ENCODE measurements at places on chromosomes 1 and 21. TPM values are rescaled to one million over a fixed set of nuclear protein-coding genes. Genes with fewer than 3 reads are reported as not detected.

DNA sequence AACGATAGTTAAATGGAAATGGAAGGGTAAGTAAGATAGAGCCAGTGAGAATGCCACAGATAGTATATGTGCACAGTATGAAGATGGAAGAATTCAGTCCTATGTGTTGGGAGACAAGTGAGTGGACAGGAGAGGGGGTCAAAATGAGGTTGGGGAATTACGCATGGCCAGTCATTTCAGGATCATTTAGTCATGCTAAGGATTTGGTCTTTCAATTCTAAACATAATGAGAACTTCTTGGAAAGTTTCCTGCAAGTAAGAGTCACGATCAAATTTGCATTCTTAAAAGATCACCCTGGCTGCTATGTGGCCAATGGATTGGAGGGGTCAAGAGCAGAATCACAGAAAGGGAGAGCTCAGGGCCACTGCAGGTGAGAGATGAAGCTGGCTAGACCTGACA is 64.0 kb upstream of the KCNK2 start:
- no peak for DNase-seq

DNA sequence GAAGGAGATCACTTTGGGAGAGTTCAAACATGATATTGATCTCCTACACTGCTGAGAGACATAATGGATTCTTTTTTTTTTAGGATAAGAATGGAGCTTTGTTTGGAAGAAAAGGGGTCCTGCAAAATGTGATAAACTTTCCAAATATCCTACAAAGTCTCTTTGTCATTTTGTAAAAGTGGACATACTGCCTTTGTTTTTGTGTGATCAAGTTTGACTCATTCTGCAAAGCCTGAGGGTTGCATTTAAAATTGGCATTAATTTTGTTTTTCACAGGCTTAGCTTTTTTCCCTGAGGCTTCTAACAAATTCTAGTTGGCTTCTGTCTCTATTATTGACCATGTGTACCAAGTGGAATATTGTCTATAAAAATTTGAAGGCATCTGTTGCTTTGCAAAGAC is 113.2 kb downstream of the AK5 start:
- DNase-seq = no peak

DNA sequence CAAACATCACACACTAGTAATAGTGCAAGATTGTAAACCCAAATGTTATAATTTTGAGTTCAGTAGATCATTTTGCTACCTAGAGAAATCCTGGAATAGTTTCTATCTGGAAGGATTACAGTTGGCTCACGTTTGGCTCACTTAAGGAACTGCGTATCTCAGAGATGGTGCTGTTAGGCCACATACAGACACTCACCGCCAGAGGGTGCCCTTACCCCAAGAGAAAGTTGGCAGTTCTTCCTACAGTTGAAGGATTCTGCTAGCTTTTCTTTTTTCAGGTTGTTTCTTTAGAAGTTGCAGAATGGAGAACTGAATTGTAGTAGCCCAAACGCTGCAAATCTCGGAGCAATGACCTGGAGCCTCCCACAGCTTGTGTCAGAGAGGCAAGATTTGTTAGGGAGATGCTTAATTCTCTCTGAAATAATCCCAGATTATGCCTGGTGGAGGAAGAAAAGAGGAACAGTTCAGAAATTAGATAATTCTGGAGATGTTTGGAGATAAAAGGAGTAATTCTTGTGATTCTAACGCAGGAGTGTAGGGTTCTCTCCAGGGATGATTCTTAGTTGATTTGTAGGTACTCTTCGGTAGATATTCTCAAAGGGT is 87.9 kb upstream of the PAPPA2 start:
- peak; percentile 36 for DNase-seq

DNA sequence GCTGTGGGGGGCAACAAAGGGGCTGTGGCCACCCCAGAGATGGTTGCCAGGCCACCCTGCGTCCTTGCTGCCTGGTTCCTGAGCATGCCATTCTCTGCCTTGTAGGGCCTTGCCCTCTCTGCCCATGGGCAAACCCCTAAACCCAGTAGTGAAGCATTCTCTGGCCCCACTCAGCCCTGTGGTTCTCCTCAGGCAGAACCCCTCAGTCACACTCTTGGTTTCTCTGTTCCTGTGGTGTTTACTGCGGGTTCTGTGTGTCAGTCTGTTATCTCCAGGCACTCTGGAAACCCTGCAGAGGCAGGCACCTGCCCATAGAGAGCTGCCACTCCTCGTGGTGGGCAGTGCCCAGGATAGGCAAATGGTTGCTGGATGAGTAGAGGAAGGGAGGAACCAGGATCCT is 41.1 kb upstream of the IL19 start:
- no peak for DNase-seq

DNA sequence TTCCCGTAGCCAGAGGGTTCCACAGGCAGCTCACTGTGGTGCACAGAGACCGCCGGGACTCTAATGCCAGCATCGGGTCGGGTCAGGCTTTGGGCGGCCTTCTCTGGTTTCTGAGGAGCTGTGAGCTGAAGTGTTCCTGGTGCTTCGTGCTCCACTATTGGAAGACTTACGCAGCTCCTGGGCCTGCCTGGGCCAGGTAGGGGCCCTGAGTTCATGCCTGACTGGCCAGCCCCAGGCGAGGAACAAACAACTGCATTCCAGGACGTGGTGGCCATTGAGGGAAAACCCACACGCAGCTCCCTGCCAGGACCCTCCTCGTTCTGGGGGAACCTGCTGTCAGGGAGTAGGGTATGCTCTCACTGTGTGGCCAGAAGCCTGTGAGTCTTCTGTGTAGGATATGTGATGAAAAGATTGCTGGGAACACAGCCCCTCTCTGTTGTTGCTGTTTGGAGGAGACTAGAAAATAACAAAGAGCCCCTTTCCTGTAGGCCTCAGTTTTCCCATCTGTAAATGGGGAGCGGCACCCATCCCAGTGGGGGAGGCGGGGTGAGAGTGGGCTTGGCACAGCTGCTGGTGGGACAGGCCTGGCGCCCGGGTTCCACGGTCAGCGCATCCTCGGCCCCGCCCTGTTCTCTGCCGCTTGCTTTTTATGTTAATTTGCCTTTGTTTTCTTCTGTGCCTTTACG is 8.4 kb downstream of the RER1 start:
- DNase-seq = no peak

DNA sequence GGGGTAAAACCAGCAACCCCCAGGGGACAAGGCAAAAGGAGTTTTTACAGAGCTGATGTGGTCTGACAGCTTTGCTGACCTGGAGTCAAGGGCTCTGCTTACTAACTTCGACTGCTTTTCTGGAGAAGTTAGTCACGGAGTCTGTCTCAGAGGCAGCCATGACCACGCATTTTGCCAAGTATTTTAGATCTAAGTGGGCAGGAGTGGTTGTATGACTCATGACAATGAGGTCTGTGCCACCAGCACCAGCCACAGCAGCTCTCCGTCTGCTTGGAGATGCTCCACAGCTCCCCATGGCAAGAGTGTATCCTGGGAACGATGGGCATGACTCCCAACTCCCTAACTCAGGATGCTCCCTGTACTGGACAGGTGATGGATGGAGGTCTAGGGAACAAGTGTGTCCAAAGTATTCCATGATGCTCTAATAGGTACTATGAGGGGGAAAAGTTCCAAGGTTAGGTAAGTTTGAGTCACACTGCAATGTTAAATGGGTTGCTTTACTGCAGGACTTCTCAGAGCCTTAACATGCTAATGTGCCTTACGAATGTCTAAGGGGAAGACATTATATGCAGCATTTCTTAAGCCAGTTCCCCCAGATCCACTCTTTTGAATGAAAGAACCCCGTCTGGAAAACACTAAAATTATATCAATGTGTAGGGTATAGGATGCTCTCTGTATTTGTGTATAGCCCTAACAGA is 359.0 kb downstream of the HHAT start:
- no peak for DNase-seq

GRCh38 chr1:55131801-55132200 is 83.4 kb downstream of the USP24 start:
- no peak for DNase-seq

DNA sequence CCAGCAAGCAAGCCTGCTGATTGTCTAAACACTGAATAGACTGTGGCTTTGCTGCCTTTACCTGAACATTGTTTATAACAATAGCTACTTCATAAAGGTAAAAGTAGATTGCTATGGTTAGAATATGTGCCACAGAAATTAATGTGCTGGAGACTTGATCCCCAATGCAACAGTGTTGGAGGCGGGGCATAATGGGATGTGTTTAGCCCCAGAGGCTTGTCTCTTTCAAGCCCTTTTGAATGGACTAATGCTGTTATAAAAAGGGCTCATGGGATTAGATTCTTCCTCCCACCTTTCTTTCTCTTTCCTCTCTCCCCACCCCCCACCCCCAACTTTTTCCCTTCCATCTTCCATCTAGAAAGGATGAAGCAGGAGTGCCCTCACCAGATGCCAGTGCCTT is 80.2 kb upstream of the PPP2R5A start:
- DNase-seq = no peak

DNA sequence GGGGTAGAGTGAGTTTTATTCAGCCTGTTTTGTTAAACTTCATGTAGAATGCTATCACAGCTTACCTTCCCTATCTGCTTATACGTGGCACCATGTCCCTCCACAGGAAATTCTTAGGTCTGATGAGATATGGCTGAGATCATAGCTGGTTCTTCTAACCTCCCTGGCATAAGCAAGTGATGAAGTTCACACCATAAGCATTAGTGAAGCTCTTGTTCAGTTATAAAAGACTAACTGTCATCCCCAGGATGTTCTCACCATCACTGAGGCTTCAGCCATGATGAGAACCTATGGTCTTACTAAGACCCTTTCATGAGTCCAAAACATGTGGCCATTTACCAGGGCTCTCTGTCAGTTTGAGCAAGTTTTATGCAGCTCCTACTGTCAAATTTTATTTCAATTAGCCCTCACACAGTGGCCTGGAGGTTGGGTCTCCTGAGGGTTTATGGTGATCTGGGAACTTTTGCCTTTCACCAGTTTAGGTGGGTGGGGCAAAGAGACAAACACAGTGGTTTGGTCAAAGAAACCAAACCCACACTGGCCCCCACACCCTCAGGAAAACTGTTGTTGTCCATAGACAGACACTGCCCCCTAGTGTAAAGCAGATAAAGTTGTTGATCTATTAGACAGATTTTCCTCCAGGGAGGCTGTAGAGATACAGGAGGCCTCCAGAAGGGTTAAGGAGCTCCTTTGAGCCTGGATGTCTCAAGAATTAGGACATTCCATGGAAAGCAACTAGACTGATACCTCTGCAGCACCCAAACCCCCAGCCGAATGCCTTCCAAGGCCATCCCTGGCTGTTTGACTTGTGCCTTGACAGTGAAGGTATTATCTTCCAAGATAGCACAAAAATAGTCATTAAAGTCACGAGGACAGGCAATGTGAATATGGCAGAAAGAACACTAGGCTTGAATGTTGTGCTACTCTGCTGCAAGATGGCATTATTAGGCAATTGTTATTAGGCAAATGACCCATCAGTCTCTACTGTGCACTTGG is 5.0 kb downstream of the SLC22A15 start:
- DNase-seq = no peak

- DNase-seq = no peak
These were observed 21.4 kb downstream of the TSNAX start for GRCh38 chr1:231549733-231550447.

DNA sequence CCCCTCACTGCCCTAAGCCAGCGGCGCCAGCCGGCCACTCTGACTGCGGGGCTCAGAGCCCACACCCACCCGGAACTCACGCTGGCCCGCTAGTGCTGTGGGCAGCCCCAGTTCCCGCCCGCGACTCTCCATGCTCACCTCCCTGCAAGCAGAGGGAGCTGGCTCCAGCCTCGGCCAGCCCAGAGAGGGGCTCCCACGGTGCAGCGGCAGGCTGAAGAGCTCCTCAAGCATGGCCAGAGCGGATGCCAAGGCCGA is 41.5 kb downstream of the SLC2A1 start:
- DNase-seq = no peak

DNA sequence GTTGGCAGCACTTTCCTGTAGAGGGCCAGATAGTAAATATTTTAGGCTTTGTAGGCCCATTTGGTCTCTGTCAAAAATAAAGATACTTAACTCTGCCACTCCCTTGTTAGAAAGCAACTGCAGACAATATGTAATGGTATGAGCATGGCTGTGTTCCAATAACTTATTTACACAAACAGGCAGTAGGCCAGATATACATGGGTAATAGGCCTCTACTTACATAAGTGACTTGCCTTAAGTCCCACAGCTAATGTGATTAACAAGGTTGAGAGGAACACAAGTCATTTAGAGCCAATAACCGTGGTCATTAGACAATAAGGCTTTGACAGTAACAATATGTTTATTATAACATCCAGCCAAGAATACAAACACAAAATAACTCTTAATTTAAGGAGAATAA is 17.4 kb downstream of the CCT8 start:
- no peak for DNase-seq

The ANGPTL3 gene
- 0.22 TPM for total RNA-seq

The RUNX3 gene
- 0.10 TPM for total RNA-seq

Measured in spinal cord (tissue), 10 donors.